ENCODE measurements at places on chromosomes 13 and 19.
A peak's percentile ranks its signal among the peaks of the same experiment; 100 is the strongest.

GRCh38 chr13:105207572-105208293 lies 1327.7 kb downstream of the EFNB2 start:
- no peak for DNase-seq

- peak; percentile 65 for DNase-seq
Measured at GRCh38 chr13:83153848-83154247, 728.4 kb downstream of the SLITRK1 start.

- no peak for DNase-seq
Measured at GRCh38 chr19:15448044-15448777, 1.5 kb downstream of the WIZ start.

DNA sequence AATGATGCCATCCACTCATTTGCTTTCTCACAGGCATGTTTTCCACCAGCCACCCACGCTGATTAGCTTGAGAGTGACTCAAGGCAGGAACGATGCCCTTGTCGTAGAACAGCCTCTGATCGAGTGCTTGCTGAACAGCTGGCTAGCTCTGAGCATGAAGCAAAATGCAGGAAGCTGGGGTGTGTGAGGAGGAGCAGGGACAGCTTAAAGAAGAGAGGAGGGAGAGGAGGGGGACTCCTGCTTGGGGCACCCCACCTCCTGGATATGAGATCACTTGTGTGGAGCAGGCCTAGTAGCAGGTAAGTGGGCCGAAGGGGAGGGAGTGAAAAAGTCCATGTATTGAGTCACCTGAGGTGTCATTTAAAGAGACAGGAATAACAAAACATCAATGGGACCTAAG lies 48.8 kb downstream of the IRS2 start:
- no peak for DNase-seq

- DNase-seq: no peak
Measured at GRCh38 chr13:101449790-101450748, 2.4 kb upstream of the ITGBL1 start.

GRCh38 chr19:3443840-3444694 lies 36.3 kb downstream of the SMIM24 start:
- no peak for DNase-seq

DNA sequence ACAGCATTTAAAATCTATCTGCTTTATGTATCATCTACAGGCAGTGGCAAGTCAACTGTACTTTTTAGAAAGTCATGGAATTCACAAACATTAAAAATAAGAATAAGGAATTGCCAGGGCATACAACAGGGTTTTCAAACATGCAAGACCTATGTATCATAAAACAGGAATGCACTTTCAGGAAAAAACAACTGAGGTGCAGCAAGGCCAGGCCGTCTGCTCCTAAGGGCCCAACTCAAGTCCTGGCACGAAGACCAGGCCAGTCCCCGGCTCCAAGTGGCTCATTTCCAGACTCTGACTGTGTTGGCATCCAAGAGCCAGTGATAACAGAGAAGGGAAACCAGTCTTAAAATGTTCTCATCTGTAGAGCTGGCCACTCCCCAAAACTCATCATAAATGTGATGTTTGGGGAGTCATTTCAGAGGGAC lies 7.1 kb downstream of the RFX2 start:
- no peak for DNase-seq

DNA sequence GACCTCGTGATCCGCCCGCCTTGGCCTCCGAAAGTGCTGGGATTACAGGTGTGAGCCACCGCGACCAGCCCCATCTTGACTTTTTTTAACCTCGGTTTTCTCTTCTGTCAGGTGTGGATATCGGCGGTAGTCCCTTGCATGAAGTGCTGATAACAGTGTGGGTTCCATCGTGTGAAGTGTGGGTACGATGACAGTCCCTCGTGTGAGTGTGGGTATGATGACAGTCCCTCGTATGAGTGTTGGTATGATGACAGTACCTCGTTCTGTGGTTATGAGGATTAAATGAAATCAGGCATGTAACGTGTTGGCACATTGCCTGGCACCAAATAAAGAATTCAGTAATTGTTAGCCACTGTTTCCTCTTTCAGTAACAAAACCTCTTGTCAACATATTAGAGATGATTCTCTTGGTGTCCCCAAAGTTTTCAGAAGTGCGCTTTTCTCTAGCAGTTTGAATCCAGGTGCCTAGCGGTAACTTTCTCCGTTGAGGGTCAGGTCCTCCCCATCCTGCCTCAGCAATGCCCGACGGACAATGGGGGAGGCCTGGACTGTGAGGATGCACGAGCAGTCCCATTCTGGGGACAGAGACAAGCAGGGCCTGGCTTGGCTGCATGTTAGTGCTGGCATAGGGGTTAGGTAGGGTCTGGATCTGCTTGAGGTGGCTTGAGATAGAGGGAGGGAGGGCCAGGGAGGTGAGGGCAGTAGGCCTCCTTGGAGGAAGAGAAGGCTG lies 15.3 kb downstream of the GATAD2A start:
- no peak for DNase-seq

GRCh38 chr13:84902243-84902642 lies 897.0 kb downstream of the SLITRK6 start:
- no peak for DNase-seq

DNA sequence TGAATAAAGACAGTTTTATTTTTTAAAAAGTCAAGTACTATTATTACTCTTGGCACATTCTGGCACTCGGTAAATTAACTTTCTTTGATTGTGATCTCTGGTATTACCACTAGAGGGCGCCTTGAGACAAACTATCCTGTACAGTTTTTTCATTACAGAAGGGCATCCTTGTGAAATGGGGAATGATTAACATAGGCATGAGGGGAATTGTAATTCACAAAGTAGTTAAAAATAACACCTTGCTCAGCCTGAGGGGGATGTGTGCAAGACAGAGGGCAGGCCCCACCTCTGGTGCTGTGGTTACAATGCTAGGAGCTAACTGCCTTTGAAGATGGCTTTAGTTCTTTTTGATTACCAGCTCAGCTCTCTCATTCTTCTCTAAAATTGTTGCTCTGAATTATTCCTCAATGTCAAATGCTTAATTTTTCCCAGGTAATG lies 24.2 kb upstream of the C1QTNF9B start:
- DNase-seq: no peak

GRCh38 chr19:19515642-19516519 lies at the start of gene NDUFA13:
Gene NDUFA13, plus strand, starts transcription at chr19:19516225. Its CDS starts 14 bp downstream, at chr19:19516239.
- DNase-seq: peak; percentile 65

- DNase-seq: no peak
Measured at GRCh38 chr13:21058361-21058760, 3.0 kb downstream of the LATS2 start.

DNA sequence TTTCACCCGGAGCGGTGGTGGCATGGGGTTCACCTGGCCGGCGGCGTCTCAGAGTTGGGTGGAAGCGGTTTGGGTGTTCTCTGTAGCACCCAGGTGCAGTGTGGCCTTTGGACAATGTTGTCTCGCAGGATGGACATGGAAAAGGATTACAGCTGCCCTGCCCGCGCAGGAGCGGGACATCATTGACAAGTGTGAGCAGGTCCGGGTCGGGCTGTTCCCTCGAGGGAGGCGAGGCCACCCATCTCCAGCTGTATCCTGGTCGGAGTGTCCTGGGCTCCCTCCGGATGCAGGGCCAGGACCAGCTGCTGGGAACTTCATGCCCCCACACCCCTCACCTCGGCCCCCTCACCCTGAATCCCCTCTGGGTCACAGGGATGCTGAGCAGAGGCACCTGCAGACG lies 7.8 kb upstream of the ZNF14 start:
- no peak for DNase-seq

DNA sequence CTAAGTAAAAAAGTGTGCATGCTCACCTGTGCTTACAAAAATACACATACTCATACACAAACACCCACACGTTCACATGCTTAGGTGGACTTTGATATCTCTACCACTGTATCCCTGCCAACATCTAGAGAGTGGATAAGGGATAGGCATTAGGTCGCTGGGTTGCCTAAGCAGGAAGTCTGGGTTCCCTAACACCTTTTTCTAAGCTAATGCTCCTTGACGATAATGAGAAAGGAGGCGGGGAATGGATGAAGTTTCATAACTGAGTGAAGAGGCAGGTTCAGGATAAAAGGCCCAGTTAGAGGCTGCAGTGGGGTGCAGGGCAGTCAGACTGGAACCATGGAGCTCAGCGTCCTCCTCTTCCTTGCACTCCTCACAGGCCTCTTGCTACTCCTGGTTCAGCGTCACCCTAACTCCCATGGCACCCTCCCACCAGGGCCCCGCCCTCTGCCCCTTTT lies 41.9 kb upstream of the CYP2A7 start:
- DNase-seq: no peak

- no peak for DNase-seq
Measured at GRCh38 chr13:49093376-49093775, 117.7 kb downstream of the FNDC3A start.

- DNase-seq: no peak
Measured at GRCh38 chr13:72686766-72687165, 40.7 kb downstream of the MZT1 start.

GRCh38 chr13:22455036-22455435 lies 725.7 kb upstream of the SGCG start:
- DNase-seq: no peak

DNA sequence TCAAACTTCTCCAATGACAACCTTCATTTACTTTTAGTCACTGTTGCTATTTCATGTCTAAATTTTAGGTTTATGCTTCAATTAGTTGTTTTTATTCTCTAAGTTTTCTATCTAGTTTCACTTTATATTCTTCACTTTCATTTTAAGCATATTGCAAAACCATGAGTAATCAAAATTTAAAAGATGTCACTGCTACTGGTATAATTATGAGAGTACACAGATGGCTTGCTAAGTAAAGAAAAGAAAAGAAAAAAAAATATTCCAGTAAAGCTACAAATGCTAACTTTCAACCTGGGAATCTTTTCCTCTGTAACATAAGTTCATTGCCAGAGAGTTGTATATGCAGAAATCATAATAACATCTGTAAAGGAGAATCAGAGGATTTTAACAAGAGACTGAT lies 1624.7 kb downstream of the PCDH9 start:
- no peak for DNase-seq

DNA sequence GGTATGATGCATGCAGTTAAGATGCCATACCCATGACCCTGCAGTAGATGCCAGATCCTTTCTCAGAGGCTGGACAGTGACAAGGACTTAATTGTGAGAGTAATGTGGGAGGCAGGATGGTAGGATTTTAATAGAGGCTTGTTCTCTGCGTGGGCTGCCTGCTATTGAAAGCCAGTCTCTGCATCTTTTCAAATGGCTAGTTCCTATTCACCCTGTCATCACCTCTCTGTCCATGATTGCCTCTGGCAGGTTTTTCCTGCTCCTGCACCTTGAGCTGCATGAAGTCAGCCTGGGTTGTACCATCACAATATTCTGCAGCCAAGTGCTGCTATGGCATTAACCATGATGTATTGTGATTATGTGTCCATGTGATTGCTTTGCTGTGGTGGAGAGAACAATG lies 440.5 kb downstream of the ITGBL1 start:
- no peak for DNase-seq

DNA sequence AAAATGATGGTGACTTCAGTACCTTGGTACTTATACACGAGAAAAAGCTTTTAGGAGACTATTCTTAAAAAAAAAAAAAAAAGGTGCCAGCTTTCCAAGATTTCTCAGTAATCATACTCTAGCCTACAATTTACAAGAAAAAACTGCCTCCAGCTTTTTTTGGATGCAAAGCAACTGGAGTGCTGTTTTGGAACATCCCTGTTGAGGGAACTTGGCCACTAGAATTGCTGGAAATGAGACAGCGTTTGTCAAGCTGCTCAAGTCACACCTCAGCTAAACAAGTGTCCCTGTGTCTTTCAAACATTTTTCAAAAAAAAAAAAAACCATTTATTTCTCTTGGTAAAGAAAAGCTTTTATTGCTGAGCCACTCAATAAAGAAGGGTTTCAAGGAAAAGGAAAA lies 413.1 kb upstream of the ARGLU1 start:
- no peak for DNase-seq

GRCh38 chr19:48806518-48806817 lies 4.4 kb downstream of the BCAT2 start:
- no peak for DNase-seq

DNA sequence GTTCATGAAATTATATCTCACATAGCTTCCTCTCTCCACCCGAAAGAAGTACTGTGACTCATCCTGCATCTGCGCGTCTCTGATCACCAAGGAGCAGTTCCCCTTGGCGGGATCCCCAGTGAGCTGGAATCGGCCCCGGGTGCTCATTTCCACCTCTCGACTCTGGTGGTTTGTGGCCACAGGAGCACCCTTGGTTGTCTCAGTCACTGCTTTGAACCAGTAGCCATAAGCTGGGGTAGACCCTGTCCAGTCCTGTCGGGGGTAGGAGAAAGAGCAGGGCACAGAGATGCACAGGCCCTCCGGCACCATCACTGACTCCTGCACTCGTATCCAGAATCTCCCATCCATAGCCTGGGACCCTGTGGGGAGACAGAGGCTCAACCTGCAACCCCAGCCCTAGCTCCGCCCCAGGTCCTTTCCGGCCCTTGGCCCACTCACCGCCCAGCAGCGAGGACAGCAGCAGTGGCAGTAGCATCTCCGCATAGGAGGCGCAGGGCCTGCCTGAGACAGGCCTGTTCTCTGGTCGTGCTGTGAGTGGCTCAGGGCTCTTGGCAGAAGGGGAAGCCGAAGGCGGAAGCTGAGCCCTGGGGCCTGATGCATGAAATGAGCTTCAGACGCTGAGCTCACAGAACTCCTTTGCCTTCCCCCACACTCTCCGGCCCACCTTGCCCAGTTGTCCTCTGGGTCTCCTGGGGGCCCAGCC lies at the start of gene SIGLEC10:
Gene SIGLEC10, minus strand, starts transcription at position 536 of the 703 bp plus-strand sequence. Its CDS starts 61 bp downstream, at position 475.
- no peak for DNase-seq

DNA sequence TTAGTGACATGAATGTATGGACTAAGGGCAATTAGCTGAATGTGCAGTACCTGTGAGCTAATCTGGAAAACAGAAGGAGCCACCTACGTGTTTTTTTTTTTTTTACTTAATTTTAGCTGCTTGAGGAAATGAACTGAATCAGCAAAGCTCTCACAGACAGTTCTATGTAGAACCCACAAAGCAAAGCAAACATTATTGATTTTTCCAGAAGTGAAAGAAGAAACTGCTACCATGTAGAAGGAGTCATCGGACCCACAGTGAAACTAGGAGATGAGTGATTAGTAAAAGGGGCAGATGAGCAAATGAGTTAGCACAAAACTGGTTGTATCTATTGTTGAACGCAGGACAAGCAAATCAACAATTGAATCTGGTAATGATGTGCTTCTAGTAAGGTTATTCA lies 94.1 kb upstream of the SLC7A1 start:
- no peak for DNase-seq

GRCh38 chr19:47848823-47849473 lies 10.1 kb upstream of the TPRX2 start:
- no peak for DNase-seq

GRCh38 chr19:1327125-1327524 lies 41.5 kb downstream of the EFNA2 start:
- DNase-seq: no peak

DNA sequence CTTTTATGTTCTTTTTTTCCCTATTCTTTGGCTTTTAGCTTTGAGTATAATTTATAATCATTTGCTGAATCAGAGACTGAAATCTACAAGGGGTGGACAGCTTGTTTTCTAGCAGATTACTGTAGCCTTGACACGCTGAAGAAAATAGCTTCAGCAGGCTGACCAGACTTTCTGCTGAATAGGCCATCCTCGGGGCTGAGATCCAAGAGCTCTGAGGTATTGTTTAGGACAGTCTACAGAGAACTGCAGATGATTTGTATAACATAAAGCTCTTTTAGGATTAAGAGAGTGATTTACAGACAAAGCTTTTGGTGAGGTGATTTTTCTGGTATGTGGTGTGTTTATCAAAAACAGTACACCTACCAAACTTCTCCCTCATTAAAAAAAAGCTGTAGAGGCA lies 16.8 kb downstream of the POLR1D start:
- no peak for DNase-seq

Data from NCI-H2081 treated with DMSO at 0.1 percent for 48 hours (cell line).